ENCODE measurements at places on chromosomes 4 and X.

- DNase-seq = no peak
Observed at GRCh38 chrX:54675762-54676161, 122.3 kb downstream of the ITIH6 start.

- DNase-seq = no peak
Observed at GRCh38 chr4:29805916-29806480, 914.2 kb upstream of the PCDH7 start.

GRCh38 chr4:183398298-183399125 lies 45.9 kb upstream of the CDKN2AIP start:
- peak; percentile 49 for DNase-seq

GRCh38 chr4:87697945-87698344 lies 47.9 kb downstream of the DMP1 start:
- DNase-seq = no peak

GRCh38 chrX:51144828-51145442 lies 187.7 kb upstream of the NUDT10 start:
- DNase-seq = no peak

DNA sequence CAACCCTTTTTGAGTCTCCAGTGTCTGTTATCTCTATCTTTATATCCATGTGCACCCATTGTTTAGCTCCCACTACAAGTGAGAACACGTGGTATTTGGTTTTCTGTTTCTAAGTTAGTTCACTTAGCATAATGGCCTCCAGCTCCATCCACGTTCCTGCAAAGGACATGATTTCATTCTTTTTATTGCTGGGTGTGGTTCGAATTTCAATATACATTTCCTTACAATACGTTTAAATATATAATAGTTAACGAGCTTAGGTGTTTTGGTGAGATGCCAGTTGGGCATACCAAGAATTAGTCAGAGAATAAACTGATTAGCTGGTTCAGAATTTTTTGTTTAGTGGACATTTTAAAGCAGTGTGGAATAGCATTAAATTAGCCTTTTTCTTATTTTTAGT lies 196.7 kb downstream of the CFAP47 start:
- no peak for DNase-seq

DNA sequence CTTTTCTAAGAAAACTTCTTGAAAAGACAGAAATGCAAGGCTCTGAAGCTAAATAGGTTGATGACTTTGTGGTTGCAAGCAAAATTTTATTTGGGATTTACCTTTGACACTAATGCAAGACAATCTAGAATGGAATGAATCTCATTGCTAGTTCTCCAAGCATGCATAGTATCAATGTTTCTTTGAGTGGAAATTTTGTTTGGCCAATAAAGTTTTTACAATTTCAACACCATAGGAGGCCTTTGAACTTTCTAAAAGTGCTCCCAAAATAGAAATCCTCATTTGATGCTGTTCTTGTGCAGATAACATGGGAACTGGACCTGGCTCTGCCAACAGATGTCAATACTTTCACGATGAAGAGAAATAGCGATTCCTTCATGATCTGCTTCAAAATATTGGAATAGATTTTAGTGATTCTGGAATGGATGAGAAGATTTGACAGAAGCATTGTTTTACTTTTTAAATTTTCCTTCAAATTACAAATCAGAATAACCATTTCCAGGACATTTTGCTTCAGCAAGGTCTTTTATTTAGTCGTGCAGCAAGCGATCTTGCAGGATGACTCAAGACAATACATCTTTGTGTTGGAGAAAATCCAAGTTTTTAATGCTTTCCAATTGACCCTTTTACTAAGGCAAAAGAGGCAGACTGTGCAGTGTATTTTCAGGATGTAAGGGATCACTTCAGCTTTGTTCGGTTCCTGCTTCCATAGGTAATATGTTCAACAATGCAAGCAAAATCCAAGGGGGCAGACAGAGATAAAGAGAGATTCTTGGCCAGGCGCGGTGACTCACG lies 51.7 kb upstream of the OTUD4 start:
- DNase-seq = no peak

- DNase-seq = peak; percentile 14
Observed at GRCh38 chrX:97563531-97564133, 679.9 kb downstream of the RPA4 start.

DNA sequence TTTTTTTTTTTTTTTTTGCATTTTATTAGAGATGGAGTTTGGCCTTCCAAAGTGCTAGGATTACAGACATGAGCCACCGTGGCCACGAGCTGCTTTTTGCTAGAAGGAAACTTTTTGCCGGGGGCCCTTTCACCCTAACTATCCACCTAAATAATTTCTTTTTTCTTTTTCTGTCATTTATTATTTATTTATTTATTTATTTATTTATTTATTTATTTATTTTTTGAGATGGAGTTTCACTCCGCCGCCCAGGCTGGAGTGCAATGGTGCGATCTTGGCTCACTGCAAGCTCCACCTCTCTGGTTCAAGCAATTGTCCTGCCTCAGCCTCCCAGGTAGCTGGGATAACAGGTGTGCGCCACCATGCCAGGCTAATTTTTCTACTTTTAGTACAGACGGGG lies 303.9 kb downstream of the ASMT start:
- DNase-seq = no peak

- DNase-seq = peak; percentile 75
Observed at GRCh38 chr4:139177049-139177868, at the start of gene ELF2. ELF2 (minus strand) TSS chr4:139177218; CDS start chr4:139137701, 39,517 bp downstream.

DNA sequence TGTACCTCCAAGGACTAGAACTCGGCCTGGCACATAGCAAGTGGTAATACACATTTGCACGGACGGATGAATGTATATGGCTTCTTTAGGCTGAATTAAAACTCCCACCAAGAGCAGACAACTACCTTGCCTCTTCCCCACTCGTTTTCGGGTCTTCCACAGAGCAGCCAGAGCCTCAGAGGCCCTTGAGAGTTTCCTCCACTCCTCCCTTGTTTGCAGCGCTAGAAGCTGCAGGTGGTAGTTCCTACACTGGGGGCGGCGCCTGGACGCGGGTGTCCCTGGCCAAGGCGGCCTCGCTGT lies 10.2 kb upstream of the INTU start:
- DNase-seq = no peak

DNA sequence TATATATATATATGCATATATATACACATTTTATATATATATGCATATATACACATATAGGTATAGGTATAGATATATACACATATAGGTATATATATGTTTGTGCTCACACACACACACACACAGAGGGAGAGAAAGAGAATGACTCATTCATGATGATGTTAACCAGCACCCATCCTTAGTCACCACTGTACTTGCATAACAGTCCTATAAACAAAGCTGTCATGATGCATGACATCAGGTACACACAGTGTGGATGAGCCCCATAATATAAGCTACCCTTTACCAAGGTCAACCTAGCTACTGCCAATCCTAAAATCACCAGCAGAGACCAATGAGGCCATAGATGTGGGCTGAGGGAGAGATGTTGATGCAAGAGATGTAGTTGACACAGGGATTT lies 1408.0 kb downstream of the RAPGEF2 start:
- DNase-seq = no peak

DNA sequence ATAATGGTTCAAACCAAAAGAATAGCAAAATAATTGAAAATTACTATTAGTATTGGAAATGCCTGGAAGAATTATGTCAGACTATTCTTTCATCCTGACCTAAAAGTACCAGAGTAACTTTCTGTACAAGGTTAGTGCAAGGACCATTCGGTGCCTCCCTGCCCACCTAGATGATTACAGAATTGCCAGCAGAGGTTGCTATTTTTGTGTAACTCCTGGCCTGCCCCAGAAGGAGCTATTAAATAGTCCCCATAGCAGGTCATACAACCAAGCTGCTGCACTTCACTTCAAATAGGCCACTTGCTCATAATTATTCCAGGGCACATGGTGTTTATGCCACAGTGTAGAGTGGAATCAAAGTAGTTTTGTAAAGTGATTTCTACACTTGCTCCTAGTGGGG lies 831.1 kb upstream of the PABPC4L start:
- DNase-seq = no peak

GRCh38 chr4:56240554-56241174 lies 146.6 kb downstream of the AASDH start:
- no peak for DNase-seq
